ENCODE measurements at places on chromosomes 4 and X.

GRCh38 chrX:121642415-121642814, 595.0 kb downstream of the GLUD2 start:
- DNase-seq = no peak

DNA sequence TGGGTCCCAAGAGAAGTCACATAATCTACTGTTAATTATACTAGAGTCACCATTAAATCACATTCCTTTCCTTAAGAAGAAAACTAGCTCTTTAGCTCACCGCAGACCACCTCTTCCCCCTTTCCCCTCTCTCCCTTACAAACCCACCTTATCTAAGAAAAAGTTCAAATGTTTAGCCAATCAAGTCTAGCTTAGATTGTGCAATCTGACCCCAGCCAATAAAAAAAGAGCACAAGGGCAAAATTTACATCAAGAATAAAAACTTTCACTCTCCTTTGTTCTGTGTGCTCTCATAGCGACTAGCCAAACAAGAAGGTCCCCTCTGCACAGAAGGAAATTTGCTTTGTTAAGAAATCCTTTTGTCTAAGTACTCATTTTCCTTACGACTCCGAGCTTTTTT, 76.3 kb downstream of the TMEM156 start:
- DNase-seq = no peak

- DNase-seq = no peak
These were observed 8.5 kb downstream of the CD40LG start for GRCh38 chrX:136656361-136656964.

DNA sequence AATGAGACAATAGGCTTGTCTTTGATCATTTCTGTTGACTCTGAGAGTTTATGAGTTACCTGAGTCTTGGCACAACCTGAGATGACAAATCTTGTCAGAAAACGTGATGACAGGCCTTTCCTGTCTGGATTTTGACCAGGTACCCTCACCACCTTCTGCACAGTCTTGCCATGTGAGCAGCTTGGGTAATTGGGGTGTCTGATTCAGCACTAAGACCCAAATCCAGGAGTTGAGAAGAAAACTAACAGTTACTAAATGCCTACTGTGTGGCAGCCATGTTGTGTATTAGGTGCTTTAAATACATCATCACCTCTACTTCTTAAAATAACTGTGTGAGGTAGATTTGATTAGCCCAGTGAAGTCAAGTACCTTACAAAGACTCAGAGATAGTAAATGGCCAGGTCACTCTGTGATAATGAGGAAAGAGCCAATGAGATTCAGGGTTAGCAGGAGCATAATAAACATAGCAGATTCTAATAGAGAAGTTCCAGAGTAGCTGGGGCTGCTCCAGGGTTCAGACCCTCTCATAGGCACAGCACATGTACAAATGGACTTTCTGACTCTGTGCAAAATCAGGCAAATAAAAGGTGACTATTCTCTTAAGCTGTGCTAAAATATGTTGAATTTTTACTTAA, 2.8 kb downstream of the EREG start:
- DNase-seq = no peak

- DNase-seq = peak; percentile 1
These were observed 749.5 kb upstream of the PCDH7 start for GRCh38 chr4:29970626-29971025.

DNA sequence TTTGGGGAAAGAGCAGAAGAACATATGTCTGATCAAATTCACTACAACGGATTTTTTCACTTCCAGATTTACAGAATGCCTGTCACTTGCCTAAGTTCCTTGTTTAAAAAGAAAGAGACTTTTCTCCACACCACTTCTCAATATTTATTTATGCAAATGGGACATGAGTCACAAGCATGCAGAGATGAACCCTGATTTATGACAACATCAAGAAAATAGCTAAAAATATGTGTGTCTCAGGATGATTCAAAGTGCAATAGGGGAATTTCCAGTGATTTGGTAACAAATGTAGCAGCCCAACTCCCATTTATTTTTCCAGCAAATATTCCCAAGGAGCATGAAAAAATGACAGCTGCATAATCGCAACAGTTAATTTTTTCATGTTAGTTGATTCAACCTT, 180.4 kb upstream of the FAT1 start:
- peak; percentile 77 for DNase-seq

- no peak for DNase-seq
These were observed 22.2 kb downstream of the GPAT3 start for GRCh38 chr4:83558059-83558653.

DNA sequence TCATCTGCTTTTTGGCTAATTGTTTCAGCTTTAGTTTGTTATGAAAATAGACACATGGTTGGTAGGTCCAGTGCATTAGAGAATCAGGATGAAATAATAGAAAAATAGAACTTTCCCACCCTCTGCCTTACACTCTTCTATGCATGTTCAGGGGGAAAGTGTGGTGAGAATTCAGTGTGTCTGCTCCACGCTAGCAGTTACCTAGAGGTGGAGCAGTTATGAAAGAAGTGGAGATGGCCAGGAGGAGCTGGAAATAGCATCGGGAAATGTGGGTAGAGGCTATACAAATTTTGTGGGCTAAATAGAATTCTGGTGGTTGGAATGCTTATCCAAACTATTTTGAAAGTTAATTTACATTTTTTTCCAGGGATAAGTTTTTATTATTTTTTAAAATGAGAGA, 91.4 kb upstream of the MAD2L1 start:
- no peak for DNase-seq

- DNase-seq = no peak
These were observed 36.3 kb downstream of the BCLAF3 start for GRCh38 chrX:19954335-19955096.

GRCh38 chr4:100569196-100569595, 51.4 kb upstream of the EMCN start:
- no peak for DNase-seq

DNA sequence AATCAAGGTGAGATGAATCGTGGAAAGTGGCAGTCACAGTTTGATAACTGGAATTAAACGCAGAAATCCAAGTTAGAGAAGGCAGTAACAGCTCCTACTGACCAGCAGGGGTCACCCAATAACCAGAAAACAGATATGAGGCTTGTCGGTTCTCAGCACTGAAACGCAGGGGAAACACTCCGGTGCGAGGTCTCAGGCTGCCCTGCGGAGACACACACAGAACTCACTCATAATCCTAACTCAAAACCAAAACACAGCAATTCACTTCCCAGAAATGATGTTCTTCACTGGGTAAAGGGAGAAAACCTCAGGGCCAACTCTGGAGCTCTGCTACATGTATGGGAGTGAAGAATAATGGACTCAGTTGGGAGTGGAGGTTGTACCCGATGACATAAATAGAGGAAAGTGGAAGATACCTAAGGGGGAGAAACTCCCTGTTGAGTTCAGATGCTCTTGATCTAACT, 384.4 kb downstream of the RAPGEF2 start:
- peak; percentile 44 for DNase-seq

- DNase-seq = no peak
These were observed 175.0 kb upstream of the MTMR8 start for GRCh38 chrX:64570204-64570603.

- no peak for DNase-seq
These were observed 68.0 kb downstream of the PPEF2 start for GRCh38 chr4:75834095-75834771.

DNA sequence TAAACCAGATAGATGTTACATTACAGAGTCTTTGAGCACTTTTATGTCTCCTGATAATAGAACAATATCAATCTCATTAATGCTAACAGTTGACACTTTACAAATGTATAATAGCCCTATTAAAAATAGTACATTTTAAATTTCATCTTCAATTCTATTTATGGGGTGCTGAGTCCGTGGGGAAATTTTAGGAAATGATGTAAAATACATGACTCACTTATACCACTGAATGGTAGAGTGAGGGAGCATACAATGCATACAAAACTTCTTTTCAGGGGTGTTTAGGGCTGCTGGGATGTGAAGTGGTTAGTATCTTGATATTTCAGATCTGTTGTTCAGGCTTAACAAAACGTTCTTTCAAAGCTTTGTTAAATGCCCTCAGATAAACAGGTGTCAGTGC, 696.2 kb downstream of the TRAM1L1 start:
- no peak for DNase-seq

GRCh38 chrX:130108647-130109428, 1.5 kb downstream of the ELF4 start:
- no peak for DNase-seq

GRCh38 chr4:113293043-113293560, 243.6 kb downstream of the ANK2 start:
- no peak for DNase-seq

DNA sequence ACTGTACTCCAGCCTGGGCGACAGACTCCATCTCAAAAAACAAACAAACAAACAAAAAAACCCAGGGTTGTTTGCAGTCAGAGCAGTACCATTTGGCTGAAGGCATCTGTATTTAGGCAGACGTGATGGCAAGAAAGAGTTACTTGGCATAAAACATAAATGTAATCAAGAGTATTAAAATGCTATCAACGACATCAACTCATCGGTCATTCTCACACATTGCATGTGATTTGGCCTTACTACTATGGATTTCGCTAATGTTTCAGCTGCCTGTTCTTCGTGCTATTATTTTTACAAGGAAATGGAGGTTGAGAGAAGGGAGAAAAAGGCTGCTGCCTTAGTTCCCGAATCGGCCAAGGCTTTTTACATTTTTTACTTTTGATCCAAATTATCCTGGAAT, 15.5 kb upstream of the SMARCA5 start:
- DNase-seq = no peak

- peak; percentile 40 for DNase-seq
These were observed 8.1 kb upstream of the DCTD start for GRCh38 chr4:182925298-182925757.

All from non-pigmented ciliary epithelial cell (primary cell).